A172 (cell line): ENCODE measurements at places on chromosomes 5 and 9. TPM values are rescaled to one million over a fixed set of nuclear protein-coding genes. Genes with fewer than 3 reads are reported as not detected.
A peak's percentile ranks its signal among the peaks of the same experiment; 100 is the strongest.

DNA sequence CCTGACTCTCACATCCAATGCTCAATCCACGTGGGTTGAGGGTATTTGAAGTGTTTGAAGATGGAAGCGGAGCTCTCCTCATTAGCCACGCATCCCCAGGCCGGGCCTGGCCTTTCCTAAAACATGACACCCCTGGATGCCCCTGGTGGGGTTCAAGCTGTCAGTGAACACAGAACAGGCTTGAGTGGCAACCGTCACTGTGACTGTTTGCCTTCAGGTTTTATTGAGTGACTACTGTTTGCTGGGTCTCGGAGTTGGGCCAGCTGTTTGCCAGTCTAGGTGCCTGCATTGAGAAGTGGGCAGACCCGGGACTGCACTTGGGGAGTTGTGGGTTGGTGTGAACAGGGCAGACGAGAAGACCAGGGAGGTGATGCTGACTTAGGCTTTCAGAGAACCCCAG lies 7.8 kb upstream of the OLFM1 start:
- DNase-seq: no peak

DNA sequence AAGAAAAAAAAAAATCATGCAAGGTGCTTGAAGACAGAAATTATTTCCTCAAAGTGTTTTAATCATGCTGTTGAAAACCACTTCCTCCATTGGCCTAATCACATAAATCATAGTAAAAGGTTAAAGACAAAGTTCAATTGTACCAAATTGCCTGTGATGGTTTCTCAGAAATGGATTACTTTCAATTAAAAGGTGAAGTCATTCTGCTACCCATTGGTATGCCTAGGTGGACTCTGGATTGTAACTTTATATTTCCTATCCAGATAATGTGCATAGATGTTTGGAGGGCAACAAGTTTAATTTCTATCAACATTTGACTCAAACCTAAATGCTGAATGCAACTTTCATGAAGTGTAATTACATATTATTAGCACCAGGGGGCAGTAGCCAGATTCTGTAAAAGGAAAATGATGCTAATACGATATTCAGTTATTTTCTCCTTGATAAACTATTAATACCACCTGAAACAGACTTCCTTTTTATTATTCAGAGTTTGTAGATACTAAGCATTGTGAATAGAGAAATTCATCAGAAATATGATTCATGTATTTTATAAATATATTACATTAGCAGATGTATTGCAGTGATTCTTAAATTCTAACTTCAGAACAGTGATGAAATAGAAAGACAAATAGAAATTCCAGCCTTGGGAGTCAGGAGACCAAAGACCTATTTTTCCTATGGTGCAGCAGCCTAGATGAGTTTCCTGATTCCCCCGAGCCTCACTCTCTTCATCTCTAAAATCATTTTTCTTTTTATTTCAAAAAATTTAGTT lies 148.2 kb downstream of the CAAP1 start:
- DNase-seq: no peak

DNA sequence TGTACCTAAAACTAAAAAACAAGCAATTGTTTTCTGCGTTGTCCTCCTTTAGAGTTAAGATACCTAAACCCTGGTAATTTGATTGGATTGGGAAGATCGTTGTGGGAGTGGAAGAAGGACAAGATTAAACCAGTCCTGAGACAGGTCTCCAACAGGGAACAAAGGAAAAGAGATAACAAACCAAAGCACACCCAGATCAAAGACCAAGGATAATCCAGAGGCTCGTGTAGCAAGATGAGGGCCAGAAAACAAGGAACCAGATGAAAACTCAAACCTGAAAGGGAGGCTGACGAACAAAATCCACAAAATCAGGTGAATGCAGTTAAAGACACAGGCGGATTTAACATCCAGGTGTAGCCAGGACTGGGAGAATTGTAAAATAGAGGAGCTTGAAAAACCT lies 618.1 kb downstream of the SLCO4C1 start:
- no peak for DNase-seq

GRCh38 chr5:158450751-158451171 lies 591.8 kb upstream of the CLINT1 start:
- DNase-seq: no peak

GRCh38 chr9:107612136-107612535 lies 122.6 kb upstream of the KLF4 start:
- DNase-seq: no peak

The ARSK gene
- total RNA-seq: 18.3 and 21.3 TPM in 2 replicates

DNA sequence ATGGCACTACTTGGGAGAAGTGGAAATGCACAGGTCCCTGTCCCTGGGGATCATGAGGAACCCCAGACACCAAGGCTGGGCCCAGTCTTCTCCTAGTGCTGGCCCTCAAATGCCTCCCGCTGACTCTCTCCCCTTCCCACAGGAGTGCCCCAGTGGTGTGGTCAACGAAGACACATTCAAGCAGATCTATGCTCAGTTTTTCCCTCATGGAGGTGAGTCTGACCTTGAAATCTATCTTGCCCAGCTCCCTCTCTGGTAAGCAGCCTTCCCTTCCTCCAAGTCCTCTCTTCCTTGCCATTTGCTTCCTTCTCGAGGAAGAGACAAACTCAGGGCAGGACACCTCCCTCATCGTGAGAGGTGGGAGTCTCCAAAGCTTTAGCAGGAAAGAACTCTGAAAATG lies 63.3 kb upstream of the GABRP start:
- DNase-seq: no peak

DNA sequence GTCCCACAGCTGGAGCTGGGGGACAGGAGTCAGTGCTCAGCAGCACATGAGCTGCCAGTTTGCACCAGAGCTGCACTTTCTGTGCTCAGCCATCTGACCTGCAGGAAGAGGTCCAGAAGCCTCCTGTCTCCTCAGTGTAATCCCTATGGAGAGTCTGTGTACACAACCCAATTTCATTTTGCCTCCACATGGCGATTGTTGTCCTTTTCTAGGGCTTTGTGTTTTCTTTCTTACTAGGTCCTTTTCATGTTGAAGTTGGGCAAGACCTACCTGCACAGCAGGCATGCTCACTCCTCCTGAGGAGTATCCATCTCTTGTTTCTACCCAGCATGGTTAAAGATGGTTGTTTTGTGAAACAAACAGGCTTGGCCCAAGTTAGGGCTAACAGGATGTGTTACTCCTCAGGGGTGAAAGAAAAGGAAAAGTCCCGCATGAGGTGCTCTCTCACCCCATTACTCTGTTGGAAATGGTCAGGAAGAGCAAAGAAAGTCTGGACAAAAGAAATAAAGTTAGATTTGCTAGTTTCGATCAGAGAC lies 273.0 kb downstream of the TMEM167A start:
- DNase-seq: no peak

The TTC23L gene
- total RNA-seq: not detected in 2 replicates

The TMC1 gene
- total RNA-seq: not detected in 2 replicates

GRCh38 chr9:132942541-132943182 lies 1.8 kb downstream of the TSC1 start:
- DNase-seq: no peak

The PCDHGA7 gene
- total RNA-seq: 0.69 TPM in 2 replicates

DNA sequence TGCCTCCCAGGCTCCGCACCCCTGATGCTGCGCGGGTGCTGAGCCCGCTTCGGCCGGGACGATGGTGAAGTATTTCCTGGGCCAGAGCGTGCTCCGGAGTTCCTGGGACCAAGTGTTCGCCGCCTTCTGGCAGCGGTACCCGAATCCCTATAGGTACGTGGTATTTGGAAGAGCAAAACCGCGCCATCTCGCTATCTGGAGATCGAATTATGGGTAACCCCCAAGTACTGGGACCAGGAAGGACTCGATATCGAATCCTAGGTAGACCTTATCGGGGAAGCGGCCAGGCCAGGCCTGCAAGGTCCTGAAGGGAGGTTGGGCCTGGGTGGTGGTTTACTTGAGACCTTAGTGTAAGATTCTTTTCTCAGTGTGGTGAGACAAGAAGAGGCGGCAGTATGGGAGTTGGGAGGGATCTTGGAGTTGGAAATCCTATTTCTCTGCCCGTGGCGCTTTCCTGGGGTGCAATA lies 359 bp downstream of the PRELID1 start:
- no peak for DNase-seq

The KCNIP1 gene
- 0.36 TPM in 1 of 2 replicates, not detected in the other for total RNA-seq

DNA sequence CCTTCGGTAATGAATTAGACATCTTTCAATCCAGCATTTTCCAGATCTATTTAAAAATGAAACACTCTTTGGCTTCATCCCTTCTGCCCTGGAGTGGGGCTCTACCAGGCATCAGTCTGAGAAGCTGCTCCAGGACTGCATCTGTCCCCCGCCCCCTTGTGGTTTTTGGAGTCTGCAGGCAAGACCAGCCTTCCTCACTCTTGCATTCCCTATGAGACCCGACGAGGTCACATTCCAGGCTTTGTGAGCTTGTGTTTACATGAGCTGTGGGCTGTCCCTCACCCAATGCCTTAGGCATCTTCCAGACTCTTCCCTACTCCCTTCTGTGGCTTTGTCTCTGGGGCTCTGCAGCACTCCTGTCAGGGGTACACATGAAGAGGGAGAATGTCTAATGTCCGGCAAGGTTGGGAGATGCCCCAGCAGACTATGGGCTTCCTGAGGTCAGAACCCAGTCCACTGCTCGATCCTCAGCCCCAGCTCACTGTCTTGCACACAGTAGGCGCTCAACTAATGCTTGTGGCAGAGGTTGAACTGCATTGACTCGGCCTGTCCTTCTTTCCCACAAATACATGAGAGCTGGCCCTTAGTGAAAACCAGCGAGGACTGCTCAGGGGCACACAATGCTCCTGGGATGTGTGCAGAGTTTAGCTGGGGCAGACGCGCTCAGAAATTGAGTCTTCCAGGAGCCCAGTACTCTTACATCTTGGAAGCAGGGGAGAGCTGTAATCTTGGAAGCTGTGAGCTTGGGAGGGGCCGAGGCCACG lies 11.7 kb upstream of the GADD45G start:
- DNase-seq: peak; percentile 50

The PCDHB12 gene
- total RNA-seq: 0.69 and 2.5 TPM in 2 replicates

DNA sequence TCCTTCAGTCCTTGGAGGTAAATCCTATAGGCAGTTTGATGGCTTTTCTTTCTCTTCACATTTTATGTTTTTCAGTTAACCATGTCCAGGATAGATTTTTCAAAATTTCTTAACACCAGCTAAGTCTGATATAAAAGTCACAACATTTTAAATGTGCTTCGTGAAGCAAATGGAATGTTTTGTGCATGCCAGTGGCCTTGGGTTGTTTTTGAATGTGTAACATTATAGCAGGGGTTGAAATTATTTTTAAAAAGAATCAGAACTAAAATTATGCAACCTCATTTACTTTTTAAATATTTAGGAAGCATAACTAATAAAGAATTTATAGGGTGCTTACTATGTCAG lies 201.1 kb downstream of the ARHGEF28 start:
- no peak for DNase-seq

GRCh38 chr5:179421144-179421901 lies 76.1 kb upstream of the ADAMTS2 start:
- no peak for DNase-seq

GRCh38 chr9:107683566-107683965 lies 194.0 kb upstream of the KLF4 start:
- no peak for DNase-seq

The OR13J1 gene
- total RNA-seq: not detected in 2 replicates

- DNase-seq: no peak
Observed at GRCh38 chr9:38671372-38671731, 48.6 kb downstream of the FAM240B start.

The KCNN2 gene
- total RNA-seq: not detected in 2 replicates

- no peak for DNase-seq
Observed at GRCh38 chr9:136673088-136673974, 10.6 kb downstream of the EGFL7 start.

- DNase-seq: peak; percentile 26
Observed at GRCh38 chr9:101463397-101463796, 27.8 kb upstream of the ALDOB start.

The ACSL6 gene
- total RNA-seq: 0.07 and 0.24 TPM in 2 replicates

The FBN2 gene
- total RNA-seq: 11.6 and 11.8 TPM in 2 replicates

The GRM6 gene
- total RNA-seq: not detected in 2 replicates

DNA sequence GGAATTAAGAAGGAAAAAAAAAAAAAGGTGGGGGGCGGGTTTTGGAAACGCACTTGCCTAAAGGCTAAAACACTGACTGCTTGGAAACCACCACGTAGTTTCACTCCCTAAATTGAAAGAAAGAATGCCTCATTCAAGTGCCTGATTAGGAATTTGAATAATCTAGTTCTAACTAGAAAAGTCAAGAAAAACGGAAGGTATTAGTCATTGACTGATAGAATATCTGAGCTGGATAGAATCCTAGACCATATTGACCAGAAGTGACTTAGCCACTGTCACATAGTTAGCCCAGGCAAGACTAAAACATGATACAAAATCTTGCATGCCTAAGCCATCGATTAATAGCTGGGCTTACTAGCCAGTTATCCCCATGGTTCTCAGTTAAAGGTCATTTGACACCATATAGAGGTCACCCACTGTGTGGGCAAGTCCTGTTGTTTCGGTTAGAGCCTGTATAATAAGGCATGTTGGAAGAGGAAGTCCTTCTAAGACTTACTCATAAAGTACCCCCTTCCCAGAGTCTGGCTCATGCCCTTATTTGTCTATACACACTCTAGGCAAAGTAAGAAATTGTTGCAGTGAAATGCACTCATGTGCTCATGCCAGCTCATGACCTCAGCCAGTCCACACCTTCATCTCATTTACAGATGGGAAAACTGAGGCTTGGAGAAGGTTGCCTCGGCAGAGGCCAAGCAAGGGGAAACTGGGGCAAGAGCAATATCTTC lies 40.2 kb downstream of the SH3RF2 start:
- peak; percentile 58 for DNase-seq

The ARID3C gene
- 0.19 TPM in 1 of 2 replicates, not detected in the other for total RNA-seq

DNA sequence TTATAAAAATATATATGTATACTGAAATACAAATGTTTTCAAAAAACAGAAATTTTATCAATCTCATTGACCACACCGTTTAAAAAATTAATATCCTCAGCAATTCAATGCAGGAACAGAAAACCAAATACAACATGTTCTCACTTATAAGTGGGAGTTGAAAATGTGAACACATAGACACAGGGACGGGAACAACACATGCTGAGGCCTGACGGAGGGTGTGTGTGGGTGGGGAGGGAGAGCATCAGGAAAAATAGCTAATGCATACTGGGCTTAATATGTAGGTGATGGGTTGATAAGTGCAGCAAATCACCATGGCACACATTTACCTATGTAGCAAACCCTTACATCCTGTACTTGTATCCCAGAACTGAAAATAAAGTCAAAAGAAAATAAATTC lies 409.5 kb downstream of the MLLT3 start:
- no peak for DNase-seq
